T-helper 17 cell (primary cell): ENCODE measurements at places on chromosomes 2 and 18. TPM values are rescaled to one million over a fixed set of nuclear protein-coding genes. Genes with fewer than 3 reads are reported as not detected.

DNA sequence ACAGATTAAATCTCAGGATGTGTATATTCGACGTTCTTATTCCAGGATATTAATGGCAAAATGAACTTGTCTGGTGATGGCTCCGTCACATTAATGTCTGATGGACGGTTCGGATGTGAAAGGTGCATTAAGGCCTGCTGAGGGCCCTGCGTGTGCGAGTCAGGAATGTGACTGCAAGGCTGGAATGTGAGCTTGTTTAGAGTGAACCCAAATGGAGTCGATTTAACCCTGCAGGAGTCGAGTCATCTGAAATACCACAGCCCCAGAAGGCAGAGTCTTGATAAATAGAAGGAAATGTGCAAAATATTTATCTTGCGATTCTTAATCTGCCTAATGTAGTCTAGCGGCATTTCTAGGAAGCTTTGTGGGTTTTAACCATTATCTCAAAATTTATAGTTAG is 44.3 kb downstream of the RDH14 start:
- no peaks in the 10 kb centered on the region for H3K4me1 ChIP-seq
- H3K4me3 ChIP-seq, result no peak overlapping the region
- peaks cover 57% of the 10 kb centered on the region for H3K27me3 ChIP-seq
- no peak for DNase-seq
- H3K36me3 ChIP-seq, result no peaks in the 10 kb centered on the region
- H3K27ac ChIP-seq, result no peak overlapping the region

DNA sequence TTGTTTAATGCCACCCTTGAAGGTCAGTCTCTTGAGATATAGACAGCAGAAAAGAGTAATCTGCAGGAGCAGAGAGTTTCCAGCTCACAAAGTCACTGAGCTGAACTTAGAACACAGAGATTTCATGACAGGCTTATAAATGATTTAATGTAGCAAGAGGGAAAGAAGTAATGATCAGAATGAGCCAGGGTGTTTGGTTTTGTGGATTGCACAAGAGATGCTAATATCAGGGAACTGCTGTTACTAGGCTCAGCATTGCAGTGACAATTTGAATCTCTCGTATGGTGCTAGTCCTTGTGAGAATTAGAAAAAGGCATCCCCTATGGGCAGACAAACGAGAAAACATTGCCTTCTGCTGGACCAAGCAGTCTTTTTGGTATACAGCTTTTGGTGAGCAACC is 61.7 kb upstream of the ITGB6 start:
- peaks cover 3% of the 10 kb centered on the region for H3K36me3 ChIP-seq
- peaks cover 7% of the 10 kb centered on the region for H3K27me3 ChIP-seq
- no peak overlapping the region for H3K27ac ChIP-seq

Gene SIX3
- not detected for total RNA-seq

Gene ST6GAL2
- total RNA-seq, result 0.17 TPM

Gene WNT10A
- 5.5 TPM for total RNA-seq

Gene ALPG
- not detected for total RNA-seq

GRCh38 chr2:233375490-233376314 is 21.4 kb downstream of the DGKD start:
- peaks cover 34% of the 10 kb centered on the region for H3K4me1 ChIP-seq
- H3K36me3 ChIP-seq, result peaks cover 7% of the 10 kb centered on the region
- H3K27ac ChIP-seq, result peak overlapping the region; percentile 21
- no peaks in the 10 kb centered on the region for H3K27me3 ChIP-seq

- no peak overlapping the region for H3K4me3 ChIP-seq
- DNase-seq, result no peak
- H3K27ac ChIP-seq, result no peak overlapping the region
- H3K27me3 ChIP-seq, result peaks cover 20% of the 10 kb centered on the region
- H3K4me1 ChIP-seq, result peaks cover 2% of the 10 kb centered on the region
Observed at GRCh38 chr18:46660957-46661749, 4.1 kb upstream of the LOXHD1 start.

- no peaks in the 10 kb centered on the region for H3K4me1 ChIP-seq
- H3K36me3 ChIP-seq, result no peaks in the 10 kb centered on the region
- no peaks in the 10 kb centered on the region for H3K27me3 ChIP-seq
- no peak overlapping the region for H3K27ac ChIP-seq
Observed at GRCh38 chr18:34514238-34514637, 195.9 kb upstream of the DTNA start.

Gene GALNT13
- not detected for total RNA-seq

Gene CENPA
- total RNA-seq, result 0.50 TPM

- no peaks in the 10 kb centered on the region for H3K36me3 ChIP-seq
- H3K27ac ChIP-seq, result no peak overlapping the region
- H3K4me3 ChIP-seq, result no peak overlapping the region
- no peaks in the 10 kb centered on the region for H3K27me3 ChIP-seq
- DNase-seq, result no peak
Observed at GRCh38 chr2:70709275-70710037, 58.5 kb downstream of the ADD2 start.

GRCh38 chr2:1747065-1747941 is 3.0 kb upstream of the PXDN start:
- no peak overlapping the region for H3K27ac ChIP-seq
- H3K4me1 ChIP-seq, result peaks cover 10% of the 10 kb centered on the region
- no peaks in the 10 kb centered on the region for H3K36me3 ChIP-seq
- peaks cover 65% of the 10 kb centered on the region for H3K27me3 ChIP-seq
- H3K4me3 ChIP-seq, result peak overlapping the region; percentile 1

GRCh38 chr2:46369783-46370182 is 72.6 kb downstream of the EPAS1 start:
- peaks cover 6% of the 10 kb centered on the region for H3K27me3 ChIP-seq
- H3K36me3 ChIP-seq, result no peaks in the 10 kb centered on the region

Gene TMEM198
- 0.77 TPM for total RNA-seq

GRCh38 chr18:41761333-41762018 is 193.6 kb upstream of the PIK3C3 start:
- no peaks in the 10 kb centered on the region for H3K27me3 ChIP-seq
- no peaks in the 10 kb centered on the region for H3K4me1 ChIP-seq
- no peaks in the 10 kb centered on the region for H3K36me3 ChIP-seq
- no peak overlapping the region for H3K4me3 ChIP-seq
- H3K27ac ChIP-seq, result no peak overlapping the region

DNA sequence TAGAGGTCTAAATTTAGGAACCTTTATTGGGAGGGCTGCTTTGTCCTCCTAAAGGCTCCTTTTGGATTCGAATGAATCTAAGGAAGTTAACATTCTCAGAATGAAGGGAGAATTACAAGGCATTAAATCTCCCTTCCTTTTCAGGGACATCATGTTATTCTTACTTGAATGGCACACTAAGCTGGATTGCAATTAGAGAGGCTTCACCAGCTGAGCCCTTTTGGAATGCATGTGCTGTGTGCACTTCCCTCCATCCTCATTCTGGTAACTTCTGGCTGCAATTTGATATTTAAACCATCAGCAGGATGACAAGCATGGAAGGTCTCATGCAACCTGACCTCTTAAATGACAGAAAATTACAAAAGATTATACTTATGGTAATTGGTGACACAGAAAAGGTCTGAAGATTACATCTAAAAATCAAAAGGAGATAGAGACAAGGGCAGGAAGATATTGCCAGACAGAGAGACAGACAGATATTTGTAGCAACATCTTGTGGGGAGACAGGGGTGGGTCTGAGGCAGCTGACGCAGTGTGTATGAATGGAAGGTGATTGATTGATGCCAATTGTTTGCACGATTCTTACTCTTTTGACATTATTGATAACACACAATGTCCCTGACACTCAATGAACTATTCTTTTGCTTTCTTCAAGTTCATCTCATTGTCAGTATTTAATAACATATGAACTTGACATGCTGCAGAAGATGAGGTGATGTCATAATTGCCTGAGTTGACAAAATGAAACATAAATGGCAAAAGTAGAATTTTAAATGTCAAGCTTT is 570.8 kb upstream of the GYPC start:
- no peak overlapping the region for H3K4me3 ChIP-seq
- no peaks in the 10 kb centered on the region for H3K4me1 ChIP-seq
- no peaks in the 10 kb centered on the region for H3K27me3 ChIP-seq
- H3K27ac ChIP-seq, result no peak overlapping the region
- H3K36me3 ChIP-seq, result no peaks in the 10 kb centered on the region
- no peak for DNase-seq
